Activated CD4-positive, alpha-beta T cell treated with anti-CD3 and anti-CD28 coated beads for 4 hours (primary cell): ENCODE measurements at places on chromosomes 5 and 9.

DNA sequence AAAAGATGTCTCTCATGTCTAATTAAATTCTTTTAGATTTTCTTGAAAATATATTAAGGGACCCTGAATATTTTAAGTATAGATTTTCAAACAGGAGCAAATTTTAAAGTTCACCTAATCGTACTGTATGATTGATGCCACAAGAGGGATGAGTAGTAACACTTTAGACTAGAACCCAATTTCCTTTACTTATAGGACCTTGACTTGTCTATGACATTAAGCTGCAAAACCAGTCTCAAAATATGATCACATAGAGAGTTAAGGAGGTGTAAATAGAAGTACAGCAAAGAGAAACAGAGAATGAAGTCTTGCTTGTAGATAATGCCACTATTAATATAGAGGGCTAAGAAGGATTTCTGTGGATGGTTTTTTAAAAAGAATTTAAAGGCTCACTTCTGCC is 312.9 kb upstream of the PRR16 start:
- no peak for DNase-seq

DNA sequence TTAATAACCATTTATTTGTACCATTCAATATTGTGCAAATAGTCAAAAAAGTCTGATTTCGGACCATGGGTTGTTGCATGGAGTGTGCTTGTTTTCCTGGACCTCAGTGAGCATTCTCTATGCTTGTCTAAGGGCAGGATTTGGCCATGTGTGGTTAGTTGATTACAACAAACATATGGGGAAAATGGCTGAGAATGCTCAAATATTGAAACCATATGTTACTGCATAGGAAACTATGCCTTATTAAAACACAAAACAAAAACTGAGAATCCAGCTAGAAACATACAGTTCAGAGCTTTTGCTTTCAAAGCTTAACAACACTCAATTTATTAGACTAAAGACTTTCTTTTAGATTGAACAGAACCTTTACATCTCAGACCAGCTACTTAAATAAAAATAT is 928.3 kb downstream of the NR2F1-AS1 start:
- DNase-seq = no peak

DNA sequence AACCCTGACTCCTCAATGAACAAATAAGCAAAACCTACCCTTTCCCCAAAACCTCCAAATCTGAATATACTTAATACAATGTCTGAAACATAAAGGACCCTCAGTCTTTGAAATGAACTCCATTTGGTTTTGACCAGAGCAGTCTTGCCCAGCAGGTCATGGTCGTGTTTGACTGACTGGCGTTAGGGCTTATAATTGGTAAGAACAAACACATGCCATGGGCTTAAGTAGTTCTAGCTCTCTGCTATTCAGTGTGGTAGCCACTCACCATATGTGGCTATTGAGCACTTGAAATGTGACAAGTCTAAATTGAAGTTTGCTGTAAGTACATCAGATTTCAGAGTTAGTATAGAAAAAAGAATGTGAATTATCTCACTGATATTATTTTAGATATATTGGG is 42.1 kb downstream of the LRRTM2 start:
- DNase-seq = no peak

DNA sequence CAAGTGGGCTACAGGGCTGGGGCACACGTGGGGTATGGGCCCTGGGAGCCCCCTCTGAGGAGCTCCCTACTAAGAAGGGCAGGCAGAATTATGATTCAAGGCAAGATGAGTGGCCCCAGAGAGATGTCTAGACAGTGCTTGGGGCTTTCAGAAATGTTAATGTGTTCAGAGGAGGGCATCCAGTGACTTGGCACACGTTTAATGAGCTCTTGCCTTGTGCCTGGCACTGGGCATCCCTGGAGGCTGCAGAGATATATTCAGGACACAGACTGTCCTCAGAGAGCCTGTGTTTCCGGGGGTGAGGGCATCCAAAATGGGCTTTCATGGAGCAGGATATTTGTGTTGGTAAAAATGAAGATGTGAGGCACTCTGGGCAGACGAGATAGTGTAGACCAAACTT is 25.4 kb upstream of the DAB2IP start:
- DNase-seq = no peak
